Fibroblast of skin of left quadriceps (primary cell): ENCODE measurements at places on chromosomes 16 and 17.

GRCh38 chr17:79791735-79792161 is 5.1 kb downstream of the CBX8 start:
- no peak for DNase-seq

- no peak for DNase-seq
These were observed 11.3 kb upstream of the SKAP1 start for GRCh38 chr17:48441231-48441711.

GRCh38 chr16:69469807-69470561 is 45.6 kb downstream of the CYB5B start:
- no peak for DNase-seq

DNA sequence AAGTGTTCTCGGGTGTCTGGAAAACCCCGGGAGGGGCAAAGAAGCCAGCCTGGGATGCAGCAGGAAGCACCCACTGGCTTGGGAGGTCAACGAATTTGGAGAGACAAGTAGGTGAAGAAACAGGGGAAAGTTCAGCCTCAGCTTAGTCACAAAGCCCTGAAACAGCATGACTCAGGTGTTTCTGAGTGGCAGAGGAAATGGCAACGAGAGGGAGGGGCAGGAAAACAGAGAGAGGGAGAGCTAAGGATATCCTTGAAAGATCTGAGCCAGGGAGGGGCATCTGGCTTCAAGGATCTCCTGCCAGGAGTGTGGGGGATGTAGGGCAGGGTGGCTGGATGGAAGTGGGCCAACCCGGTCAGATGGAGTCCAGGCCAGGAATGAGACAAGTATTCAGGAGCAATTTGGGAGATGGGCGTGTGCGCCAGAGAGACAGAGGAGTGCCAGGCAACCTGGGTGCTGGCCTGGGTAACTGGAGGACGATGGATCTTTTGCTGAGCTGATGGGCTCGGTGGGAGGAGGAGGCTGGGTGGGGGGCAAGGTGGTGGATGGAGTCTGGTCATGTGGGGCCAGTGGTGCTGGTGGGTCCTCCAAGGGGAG is 27.2 kb downstream of the ABCC3 start:
- DNase-seq: peak; percentile 54

DNA sequence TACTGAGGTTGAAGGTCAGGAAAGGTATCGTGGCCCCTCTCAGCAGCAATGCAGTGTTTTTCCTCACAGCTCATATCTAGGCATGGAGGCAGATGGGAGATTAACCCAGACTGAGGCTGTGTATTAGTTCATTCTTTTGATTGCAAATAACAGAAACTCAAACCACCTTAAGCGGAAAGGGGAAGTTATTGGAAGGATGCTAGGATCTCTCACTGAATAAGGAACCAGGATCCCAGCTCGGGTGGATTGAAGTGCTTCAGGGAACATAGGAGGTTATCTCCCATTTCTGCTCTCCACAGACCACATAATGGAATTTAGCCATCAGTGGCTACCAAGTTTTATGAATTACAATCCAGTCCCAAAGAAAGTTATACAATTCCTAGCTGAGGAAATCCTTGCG is 8.2 kb downstream of the ZNF689 start:
- no peak for DNase-seq
